A549 treated with dexamethasone at 1 μM for 4 hours (cell line): ENCODE measurements at places on chromosomes 5 and 9. TPM values are rescaled to one million over a fixed set of nuclear protein-coding genes. Genes with fewer than 3 reads are reported as not detected.

The GKAP1 gene
- total RNA-seq: 4.0 to 5.4 TPM (median 4.4 TPM) in 5 replicates

The CARD6 gene
- 2.3 to 3.2 TPM (median 2.6 TPM) in 5 replicates for total RNA-seq

The HRCT1 gene
- total RNA-seq: 0.14 to 0.40 TPM (median 0.18 TPM) in 5 replicates

The CTNND2 gene
- 0.04 to 0.27 TPM (median 0.05 TPM) in 3 of 5 replicates, not detected in the others for total RNA-seq

The GPR150 gene
- 0.06 to 0.20 TPM (median 0.13 TPM) in 5 replicates for total RNA-seq

The SPINK7 gene
- total RNA-seq: not detected in 5 replicates

The SH2D3C gene
- total RNA-seq: 0.06 to 0.13 TPM (median 0.06 TPM) in 3 of 5 replicates, not detected in the others

The GABRG2 gene
- total RNA-seq: not detected in 5 replicates

The PCDHGA8 gene
- 0.03 to 0.05 TPM (median 0.04 TPM) in 3 of 5 replicates, not detected in the others for total RNA-seq

The PTGES gene
- total RNA-seq: 152 to 184 TPM (median 163 TPM) in 5 replicates

The THBS4 gene
- 0.09 to 0.33 TPM (median 0.21 TPM) in 4 of 5 replicates, not detected in the other for total RNA-seq

The BAAT gene
- total RNA-seq: 0.32 to 0.58 TPM (median 0.42 TPM) in 5 replicates

The FABP6 gene
- total RNA-seq: 0.76 to 1.8 TPM (median 1.1 TPM) in 5 replicates

The SCAI gene
- total RNA-seq: 1.2 to 2.6 TPM (median 1.7 TPM) in 5 replicates

The HSD17B3 gene
- total RNA-seq: 0.09 TPM in 1 of 5 replicates, not detected in the others

The SLC24A2 gene
- total RNA-seq: not detected in 5 replicates

The CARD19 gene
- 44.6 to 60.6 TPM (median 56.6 TPM) in 5 replicates for total RNA-seq

The TPPP gene
- total RNA-seq: 5.4 to 9.8 TPM (median 8.1 TPM) in 5 replicates

The DBH gene
- not detected in 5 replicates for total RNA-seq

The SCGB3A2 gene
- not detected in 5 replicates for total RNA-seq

The UBAP2 gene
- total RNA-seq: 33.9 to 54.6 TPM (median 52.5 TPM) in 5 replicates

The MYMK gene
- total RNA-seq: not detected in 5 replicates

The PCDHB14 gene
- 0.01 to 0.09 TPM (median 0.06 TPM) in 5 replicates for total RNA-seq

The KIF3A gene
- 8.7 to 11.6 TPM (median 10.8 TPM) in 5 replicates for total RNA-seq

The ZCCHC7 gene
- 12.5 to 14.3 TPM (median 13.2 TPM) in 5 replicates for total RNA-seq

The ST6GALNAC4 gene
- 9.3 to 19.4 TPM (median 16.2 TPM) in 5 replicates for total RNA-seq

The PTGS1 gene
- 1.4 to 2.3 TPM (median 1.8 TPM) in 5 replicates for total RNA-seq

The PPIP5K2 gene
- 18.4 to 28.6 TPM (median 24.2 TPM) in 5 replicates for total RNA-seq

The DMRT3 gene
- total RNA-seq: not detected in 5 replicates

The AGXT2 gene
- not detected in 5 replicates for total RNA-seq

The ZFP37 gene
- 1.4 to 2.0 TPM (median 1.7 TPM) in 5 replicates for total RNA-seq

The ADRA1B gene
- total RNA-seq: 15.9 to 25.1 TPM (median 21.9 TPM) in 5 replicates

The GABRA1 gene
- total RNA-seq: not detected in 5 replicates

The FER gene
- 3.0 to 7.6 TPM (median 6.3 TPM) in 5 replicates for total RNA-seq

The COL15A1 gene
- 0.49 to 0.88 TPM (median 0.59 TPM) in 5 replicates for total RNA-seq

The SLC6A3 gene
- 0.74 to 1.5 TPM (median 1.2 TPM) in 5 replicates for total RNA-seq

The GRXCR2 gene
- total RNA-seq: not detected in 5 replicates

The PFN3 gene
- not detected in 5 replicates for total RNA-seq

The ACOT12 gene
- total RNA-seq: 0.08 to 0.09 TPM in 2 of 5 replicates, not detected in the others

The C5orf34 gene
- 3.6 to 5.2 TPM (median 4.4 TPM) in 5 replicates for total RNA-seq

The PTGR1 gene
- total RNA-seq: 284 to 341 TPM (median 317 TPM) in 5 replicates

The IL3 gene
- total RNA-seq: not detected in 5 replicates

The ZNF169 gene
- total RNA-seq: 1.5 to 1.8 TPM (median 1.6 TPM) in 5 replicates

The SLC35A4 gene
- 64.1 to 84.6 TPM (median 81.5 TPM) in 5 replicates for total RNA-seq

The FBP2 gene
- 0.09 TPM in 1 of 5 replicates, not detected in the others for total RNA-seq

The ERCC8 gene
- total RNA-seq: 11.0 to 17.5 TPM (median 13.9 TPM) in 5 replicates

The MYORG gene
- 5.1 to 8.1 TPM (median 7.2 TPM) in 5 replicates for total RNA-seq

The SLC23A1 gene
- 0.79 to 1.6 TPM (median 1.4 TPM) in 5 replicates for total RNA-seq

The SELENOP gene
- 0.13 to 0.34 TPM (median 0.21 TPM) in 5 replicates for total RNA-seq

The GLIPR2 gene
- 7.5 to 9.9 TPM (median 8.9 TPM) in 5 replicates for total RNA-seq

The ROR2 gene
- total RNA-seq: 0.90 to 2.2 TPM (median 2.0 TPM) in 5 replicates
